Mononuclear cell (primary cell): ENCODE measurements at places on chromosomes 7 and 10. TPM values are rescaled to one million over a fixed set of nuclear protein-coding genes. Genes with fewer than 3 reads are reported as not detected.

CARD11 gene
- 39.1 TPM for total RNA-seq

OR2A1 gene
- not detected for total RNA-seq

GPR85 gene
- under 0.01 TPM for total RNA-seq

GATA3 gene
- total RNA-seq = 7.3 TPM

PI4K2A gene
- total RNA-seq = 29.0 TPM

POLR2J2 gene
- total RNA-seq = 7.9 TPM

TOMM7 gene
- total RNA-seq = 343 TPM

ACTL6B gene
- not detected for total RNA-seq

HOXA7 gene
- 0.10 TPM for total RNA-seq

OR2A7 gene
- total RNA-seq = 3.6 TPM
